Activated CD4-positive, alpha-beta T cell treated with anti-CD3 and anti-CD28 coated beads, Interleukin-2, amount 10 ng/mL, durations not matched to agents 24 days and 14 days (primary cell): ENCODE measurements at places on chromosomes 6 and 20. TPM values are rescaled to one million over a fixed set of nuclear protein-coding genes. Genes with fewer than 3 reads are reported as not detected.

Gene ARMH2
- total RNA-seq, result 0.30 and 0.31 TPM in 2 replicates

DNA sequence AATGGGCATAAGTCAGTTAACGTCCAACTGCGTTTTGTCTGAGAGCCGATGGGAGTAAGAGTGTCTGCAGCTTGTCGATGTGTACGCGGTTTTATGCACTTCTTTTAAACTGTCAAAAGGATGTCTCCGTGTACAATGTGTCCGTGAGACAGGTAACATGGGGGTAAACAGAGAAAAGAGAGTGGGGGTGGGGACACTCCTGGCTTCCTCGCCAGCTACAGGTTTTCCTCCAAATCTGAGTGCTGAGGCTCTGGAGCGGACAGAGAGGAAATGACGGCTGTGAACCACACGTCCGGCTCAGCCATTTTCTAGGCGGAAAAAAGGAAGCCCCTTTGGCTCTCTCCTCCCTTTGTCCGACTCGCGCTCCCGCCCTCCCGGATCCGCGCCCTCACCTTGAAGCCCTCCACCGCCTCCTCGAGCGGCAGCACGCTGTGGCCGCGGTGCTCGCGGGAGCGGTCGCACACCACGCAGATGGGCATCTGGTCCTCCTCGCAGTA, 916 bp downstream of the TRIM27 start:
- peak; percentile 87 for DNase-seq

- no peak for DNase-seq
Measured at GRCh38 chr6:30227763-30228487, 14.7 kb upstream of the TRIM26 start.

Gene RAE1
- 58.2 and 63.4 TPM in 2 replicates for total RNA-seq

Gene BMP2
- 0.09 and 0.12 TPM in 2 replicates for total RNA-seq

Gene GPR6
- total RNA-seq, result not detected in 2 replicates

GRCh38 chr6:4801491-4802110, 25.4 kb downstream of the CDYL start:
- no peak for DNase-seq

GRCh38 chr20:17419479-17420041, 111.6 kb downstream of the BFSP1 start:
- DNase-seq, result no peak

Gene CCHCR1
- 51.5 and 52.7 TPM in 2 replicates for total RNA-seq

DNA sequence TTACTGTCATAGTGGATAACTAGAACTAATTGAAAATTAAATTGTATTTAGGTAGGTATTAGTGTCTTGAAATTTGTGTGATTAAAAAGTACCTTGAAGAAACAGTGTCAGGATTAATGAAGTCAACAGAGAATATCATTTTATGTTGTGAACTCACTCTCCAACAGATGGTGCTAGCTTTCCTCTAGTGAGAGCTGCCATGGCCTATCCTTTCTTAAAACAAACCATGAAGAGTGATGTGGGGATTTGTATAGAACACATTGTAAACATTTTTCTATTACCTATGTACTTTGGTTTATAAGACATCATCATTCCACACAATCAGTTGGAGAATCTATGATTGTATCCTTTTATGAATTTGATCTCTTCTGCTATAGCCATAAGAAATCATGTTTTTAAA, 4.8 kb upstream of the SRSF12 start:
- peak; percentile 67 for DNase-seq

GRCh38 chr6:169428532-169428931, 174.9 kb upstream of the THBS2 start:
- no peak for DNase-seq

DNA sequence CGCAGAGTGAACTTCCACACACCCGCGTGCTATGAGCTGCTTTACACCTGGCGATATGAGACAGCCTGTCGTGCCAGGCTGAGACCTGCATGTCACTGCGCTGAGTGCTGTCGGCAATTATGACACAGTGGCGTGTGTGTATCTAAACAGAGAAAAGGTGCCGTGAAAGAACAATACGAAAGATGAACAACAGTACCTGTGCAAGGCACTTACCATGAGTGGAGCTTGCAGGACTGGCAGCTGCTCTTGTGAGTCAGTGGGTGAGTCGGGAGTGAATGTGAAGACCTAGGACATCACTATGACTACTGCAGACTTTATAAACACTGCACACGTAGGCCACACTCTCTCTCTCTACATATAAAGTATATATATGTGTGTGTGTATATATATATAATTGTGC, 68.5 kb upstream of the DUSP22 start:
- DNase-seq, result no peak

DNA sequence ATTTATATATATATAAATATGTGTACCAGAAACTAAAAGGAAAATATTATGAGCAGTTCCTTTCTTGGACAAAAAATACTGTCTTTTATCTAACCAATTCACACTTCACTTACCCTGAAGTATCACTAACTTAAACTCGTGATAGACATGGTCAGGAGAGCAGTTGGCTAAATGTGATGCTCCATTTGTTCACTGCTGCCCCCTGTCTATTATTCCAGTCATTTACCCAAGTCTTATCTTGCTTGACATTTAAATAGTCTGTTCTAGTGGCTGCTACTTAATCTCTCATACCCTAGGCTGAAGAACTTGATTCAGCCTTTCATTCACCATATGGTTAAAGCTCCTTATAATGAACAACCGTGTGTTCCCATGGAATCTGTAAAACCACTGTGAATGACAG, 789.6 kb upstream of the EYS start:
- DNase-seq, result no peak

- no peak for DNase-seq
Measured at GRCh38 chr6:38174315-38174714, 354.8 kb downstream of the ZFAND3 start.

Gene ERVFRD-1
- not detected in 2 replicates for total RNA-seq

DNA sequence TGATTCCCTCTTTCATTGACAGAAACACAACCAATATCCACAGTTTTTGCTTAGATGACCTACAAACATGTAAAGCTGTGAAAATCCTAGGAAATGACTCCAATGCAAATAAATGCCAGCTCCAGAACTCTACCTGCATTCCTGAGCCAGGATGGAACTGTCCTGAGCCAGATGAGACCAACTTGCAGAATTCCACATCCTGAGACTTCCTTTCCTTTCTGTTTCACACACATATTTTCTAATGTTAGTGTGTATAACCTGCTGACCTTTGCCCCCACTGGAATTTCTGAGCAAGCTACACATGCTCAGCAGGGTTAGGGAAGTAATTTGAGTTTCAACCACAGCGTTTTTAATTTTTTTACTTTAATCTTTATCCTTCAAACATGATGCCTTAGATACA, 69.6 kb upstream of the ADGRF1 start:
- no peak for DNase-seq

- DNase-seq, result no peak
Measured at GRCh38 chr20:9839626-9840025, 750 bp upstream of the PAK5 start.

- DNase-seq, result no peak
Measured at GRCh38 chr6:148855744-148856143, 108.9 kb downstream of the UST start.

DNA sequence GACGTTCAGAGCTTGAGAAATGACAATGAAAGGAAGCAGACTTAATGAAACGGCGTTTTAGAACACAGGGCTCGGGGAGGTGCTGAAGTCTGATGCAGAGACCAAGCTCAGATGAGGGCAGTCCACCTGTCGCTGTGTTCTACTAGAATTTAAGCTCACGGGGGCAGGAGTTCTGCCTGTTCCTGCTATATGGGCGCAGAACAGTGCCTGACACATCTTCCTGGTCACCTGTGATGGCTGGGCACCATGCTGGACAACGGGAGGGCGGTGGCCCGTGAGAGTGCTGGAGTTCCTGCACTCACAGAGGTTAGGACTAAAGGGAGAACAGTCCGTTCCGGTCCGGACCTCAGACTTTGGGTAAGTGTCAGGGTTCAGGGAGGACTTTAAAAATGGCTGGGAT, 130.6 kb downstream of the ERMARD start:
- DNase-seq, result no peak

DNA sequence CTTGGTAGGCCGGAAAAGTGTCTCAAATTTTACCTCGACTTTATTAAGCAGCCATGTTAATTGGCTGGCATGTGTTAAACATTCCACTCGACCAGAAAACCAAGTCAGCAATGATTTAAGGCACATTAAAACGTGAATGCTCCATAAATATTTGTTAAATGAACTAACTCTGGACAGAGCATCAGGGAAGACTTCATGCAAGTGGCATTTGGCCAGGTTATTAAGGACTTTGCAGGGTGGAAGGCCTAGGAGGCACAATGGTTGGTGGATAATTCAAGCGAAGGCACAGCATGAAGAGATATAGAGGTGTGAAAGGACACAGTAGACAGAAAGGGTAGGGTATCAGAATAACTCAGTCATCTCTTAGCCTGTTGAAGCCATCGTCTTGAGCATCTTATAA, 23.0 kb downstream of the ELOVL5 start:
- no peak for DNase-seq

DNA sequence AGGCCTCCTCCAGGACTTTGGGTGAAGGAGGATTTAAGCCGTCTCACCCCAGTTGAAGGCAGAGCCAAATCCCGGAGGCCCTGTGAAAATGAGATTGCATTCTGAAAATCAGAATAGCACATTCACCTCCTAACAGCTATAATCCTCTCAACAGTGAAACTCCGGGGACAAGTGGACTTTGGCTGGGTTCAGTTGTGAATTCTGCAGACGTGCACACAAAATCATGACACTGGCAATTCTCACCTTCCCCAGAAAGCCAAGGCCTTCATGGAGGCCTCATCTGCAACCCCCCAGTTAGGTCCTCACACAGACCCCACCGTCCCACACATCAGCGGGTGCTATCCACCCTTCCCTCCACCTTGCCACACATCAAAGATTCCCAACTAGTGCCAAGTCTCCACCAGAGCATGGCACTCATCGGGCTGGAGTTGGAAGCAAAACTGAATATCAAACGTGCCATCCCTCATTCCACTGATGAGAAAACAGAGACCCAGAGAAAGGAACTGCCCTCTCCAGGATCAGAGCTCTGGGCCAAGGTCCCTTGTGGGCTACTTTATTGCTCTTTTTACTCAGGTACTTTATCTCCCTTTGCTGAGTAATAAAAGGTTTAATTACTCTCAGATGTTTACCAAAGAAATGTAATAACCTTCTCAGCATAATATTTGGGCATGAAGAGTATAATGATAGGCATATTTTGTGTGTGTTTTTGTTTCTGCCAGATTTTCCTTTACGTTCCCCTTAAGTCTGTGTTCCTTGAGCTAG, 4.8 kb upstream of the BTNL2 start:
- no peak for DNase-seq

DNA sequence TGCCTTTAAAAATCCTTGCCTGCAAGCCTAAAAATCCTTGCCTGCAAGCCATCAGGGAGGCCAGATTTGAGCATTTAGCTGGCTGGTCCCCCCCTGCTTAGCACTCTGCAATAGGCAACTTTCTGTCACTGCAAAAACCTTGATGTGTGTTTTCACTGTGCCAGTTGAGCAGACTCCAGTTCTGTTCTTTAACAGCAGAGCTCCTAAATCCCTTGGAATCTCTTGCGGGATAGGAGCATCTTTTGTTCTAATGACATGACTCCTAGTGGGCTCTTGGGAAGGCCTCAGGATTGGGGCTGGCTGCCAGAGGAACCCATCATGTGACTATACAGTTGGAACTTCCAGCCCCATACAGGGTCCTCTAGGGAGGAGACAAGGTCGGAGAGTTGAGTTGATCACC, 50.4 kb downstream of the FAM184A start:
- peak; percentile 27 for DNase-seq

Gene CST3
- total RNA-seq, result 0.72 and 0.95 TPM in 2 replicates

DNA sequence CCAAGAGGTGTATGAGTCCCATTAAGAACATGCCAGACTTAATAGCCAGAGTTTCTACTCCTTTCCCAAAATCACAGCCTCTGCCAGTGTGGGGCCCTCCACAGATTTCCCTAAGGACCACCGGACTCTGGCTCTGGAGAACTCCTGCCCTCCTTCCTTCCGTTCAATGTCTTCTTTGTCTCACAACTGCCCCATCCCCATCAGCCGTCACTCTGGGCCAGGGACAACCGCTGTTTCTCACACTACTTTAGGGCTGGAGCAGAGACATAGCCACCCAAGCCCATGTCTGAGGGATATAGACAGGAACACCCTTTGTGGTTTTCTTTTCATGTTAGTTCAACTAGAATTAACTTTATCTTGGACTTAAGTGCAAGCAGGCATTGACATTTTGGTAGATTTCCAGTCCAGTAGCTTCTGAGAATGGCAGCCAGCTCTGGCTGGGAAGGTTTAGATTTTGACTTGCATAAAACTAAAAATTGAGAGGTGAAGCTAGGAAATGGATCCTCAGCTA, 6.7 kb upstream of the ACSS1 start:
- no peak for DNase-seq

GRCh38 chr6:3940703-3941102, 91.5 kb downstream of the FAM50B start:
- no peak for DNase-seq

- DNase-seq, result no peak
Measured at GRCh38 chr20:61389077-61389476, 137.0 kb downstream of the CDH4 start.

Gene NRSN1
- not detected in 2 replicates for total RNA-seq

DNA sequence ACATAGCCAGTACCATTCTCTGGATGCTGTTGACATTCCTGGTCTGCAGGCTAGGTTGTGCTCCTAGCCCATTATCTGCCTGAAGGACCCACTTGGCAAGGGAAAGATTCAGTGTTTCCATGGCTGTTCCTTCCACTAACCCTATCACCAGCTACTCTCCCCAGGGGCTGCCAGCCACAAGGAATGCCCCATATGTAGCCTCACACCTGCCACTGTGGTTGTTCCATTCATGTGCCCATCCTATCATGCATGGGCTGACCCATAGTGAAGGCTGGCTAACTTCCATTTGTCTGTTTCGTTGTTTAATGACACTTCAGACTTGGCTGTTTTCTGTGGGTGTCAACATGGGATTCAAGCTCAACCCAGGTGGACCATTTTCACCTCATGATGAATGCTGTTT, 25.6 kb upstream of the HLA-A start:
- DNase-seq, result no peak

GRCh38 chr6:82957171-82957867, 108.3 kb downstream of the UBE3D start:
- DNase-seq, result no peak

DNA sequence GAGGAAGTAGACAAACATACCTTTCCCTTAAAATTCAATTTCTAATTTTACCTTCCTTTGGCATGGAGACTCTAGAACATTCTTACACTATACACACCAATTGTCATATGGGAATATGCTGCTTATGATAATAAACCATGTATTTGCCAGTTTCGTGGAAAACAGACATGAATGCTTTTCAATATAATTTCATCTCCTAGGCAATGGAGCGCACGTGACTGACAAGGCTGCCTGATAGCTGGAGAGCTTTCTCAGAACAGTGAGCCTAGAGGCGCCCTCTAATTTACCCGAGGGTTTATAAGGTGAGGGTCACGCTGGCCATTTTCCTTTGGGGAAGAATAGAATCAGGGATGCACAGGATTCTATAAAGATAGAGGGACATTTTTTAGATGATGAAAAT, 56.5 kb downstream of the PRR18 start:
- no peak for DNase-seq
